ENCODE measurements at places on chromosomes 6 and 20.

DNA sequence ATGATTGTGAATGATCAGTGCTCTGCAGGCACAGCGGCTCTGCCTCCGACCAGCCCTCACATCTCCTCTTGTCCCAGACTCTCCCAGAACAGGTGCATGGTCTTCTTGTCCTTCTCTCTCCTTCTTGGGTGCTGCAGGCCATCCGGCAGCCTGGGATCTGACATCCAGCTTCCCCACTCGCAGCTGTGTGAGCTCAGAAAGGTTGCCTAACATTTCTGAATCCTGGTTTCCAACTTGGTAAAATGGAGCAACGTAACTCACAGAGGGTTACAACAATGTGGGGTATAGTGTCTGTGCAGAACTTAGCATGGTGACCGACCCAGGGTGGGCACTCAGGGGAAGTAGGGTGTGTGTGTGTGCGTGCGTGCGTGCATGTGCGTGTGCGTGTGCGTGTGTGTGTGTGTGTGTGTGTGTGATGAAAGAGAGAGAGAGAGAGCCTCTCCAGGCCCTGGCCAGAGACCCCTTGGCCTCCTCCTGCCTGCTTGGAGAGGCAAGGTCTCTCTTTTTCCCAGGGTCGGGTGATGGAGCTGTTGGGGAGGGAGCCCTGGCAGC, 110.1 kb downstream of the SNX5 start:
- no peak for DNase-seq

GRCh38 chr6:164069350-164069990, 655.0 kb downstream of the QKI start:
- no peak for DNase-seq

DNA sequence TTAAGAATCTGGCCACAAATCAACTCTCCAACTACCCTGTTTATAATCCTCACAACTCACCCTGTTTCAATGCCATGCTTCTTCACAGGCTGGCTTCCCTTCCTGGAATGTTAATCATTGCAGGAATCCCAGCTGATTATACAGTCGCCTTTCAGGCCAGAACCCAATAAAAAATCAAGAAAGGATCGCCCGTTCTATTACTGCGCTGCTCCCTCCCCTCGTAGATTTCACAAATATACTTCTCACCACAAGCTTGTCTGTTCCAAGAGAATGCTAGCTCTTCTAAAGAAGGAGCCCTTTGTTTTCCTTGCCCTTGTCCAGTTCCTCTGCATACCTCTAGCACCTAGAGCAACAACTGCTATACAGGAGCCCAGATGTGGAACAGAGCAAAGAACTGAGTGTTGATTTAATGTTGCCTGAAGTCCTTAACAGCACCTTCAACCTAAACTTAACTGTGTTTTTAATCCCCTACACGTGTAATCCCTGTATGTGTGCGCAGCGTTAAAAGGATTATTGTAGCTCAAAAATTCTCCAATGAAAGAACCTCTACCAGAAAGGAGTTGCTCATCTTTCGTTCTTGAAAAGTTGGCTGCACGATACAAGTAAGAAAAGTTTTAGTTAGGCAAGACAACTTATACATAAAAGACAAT, 988 bp downstream of the ECHDC1 start:
- DNase-seq, result no peak

DNA sequence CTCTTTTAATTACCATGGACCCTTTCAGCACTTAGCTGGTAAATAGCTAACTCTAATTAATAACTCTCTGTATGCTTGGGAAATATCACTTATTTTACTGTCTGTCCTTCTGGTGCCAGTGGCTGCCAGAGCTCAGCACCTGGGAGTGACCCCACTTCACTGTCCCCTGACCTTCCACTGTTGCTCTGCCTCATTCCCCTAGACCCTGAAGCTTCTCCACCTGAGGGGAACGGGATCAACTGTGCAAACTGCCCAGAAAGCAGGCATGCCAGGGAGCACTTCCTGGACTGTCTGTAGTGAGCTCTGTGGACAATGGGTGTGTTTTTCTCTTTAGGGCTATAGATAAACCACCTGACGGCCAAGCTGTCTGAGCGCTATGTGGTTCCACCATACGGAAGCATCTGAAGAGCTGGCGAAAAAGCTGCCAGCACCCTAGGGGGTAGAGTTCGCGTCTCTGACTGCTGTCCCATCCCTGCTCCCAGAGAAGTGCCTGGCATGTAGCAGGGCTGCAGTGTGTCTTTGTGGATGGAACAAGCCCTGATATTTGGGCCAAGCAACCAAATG, 106.3 kb upstream of the FOXA2 start:
- no peak for DNase-seq

DNA sequence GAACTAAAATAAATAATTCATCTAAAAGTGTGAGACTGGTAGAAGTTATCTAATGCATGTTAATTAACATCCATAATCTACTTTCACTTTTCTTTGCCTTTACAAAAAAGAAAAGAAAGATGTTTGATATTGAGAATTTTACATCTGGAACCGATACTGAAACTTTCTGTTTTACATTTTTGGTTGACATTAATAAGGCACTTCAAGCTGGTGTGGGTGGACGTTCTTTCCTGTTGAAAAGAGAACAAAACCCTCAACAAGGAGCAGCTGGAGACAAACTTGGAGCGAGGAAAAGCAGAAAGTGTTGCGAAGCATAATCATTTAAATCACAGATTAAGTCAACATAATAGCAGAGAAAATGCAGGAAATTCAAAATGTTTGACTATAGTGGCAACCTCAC, 575.2 kb upstream of the ADGRB3 start:
- no peak for DNase-seq

DNA sequence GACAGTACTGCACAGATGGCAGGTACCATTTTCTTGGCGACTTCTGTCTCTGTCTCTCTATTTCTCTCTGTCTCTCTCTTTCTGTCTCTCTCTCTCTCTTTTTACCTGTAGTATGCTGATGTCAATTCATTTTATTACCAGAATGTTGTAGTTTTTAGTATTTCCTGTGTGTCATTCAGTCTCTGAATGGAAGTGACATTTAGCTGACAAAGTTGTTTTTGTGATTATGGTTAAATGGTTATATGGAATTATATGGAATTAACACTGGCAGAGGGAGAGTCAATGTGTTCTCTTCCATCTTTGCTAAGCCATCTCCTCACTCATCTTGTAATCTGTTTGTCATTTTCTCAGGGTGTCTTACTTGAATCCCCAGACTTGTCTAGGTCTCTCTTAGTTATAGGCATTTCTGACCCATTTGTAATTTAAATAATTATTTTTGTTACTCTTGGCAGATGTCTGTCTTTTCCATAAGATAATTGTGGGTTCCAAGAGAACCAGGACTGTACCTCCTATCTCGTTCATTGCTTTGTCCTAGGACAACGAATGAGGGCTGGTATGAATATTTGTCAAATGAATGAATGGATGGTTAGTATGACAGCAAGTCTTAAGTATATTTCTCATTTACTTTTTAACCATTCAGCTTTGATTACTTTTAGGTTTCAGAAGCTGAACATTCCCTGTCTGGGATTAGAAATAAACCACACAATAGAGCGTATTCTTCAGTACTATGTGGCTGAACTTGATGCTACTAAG, 64.4 kb downstream of the DNAH8 start:
- no peak for DNase-seq

DNA sequence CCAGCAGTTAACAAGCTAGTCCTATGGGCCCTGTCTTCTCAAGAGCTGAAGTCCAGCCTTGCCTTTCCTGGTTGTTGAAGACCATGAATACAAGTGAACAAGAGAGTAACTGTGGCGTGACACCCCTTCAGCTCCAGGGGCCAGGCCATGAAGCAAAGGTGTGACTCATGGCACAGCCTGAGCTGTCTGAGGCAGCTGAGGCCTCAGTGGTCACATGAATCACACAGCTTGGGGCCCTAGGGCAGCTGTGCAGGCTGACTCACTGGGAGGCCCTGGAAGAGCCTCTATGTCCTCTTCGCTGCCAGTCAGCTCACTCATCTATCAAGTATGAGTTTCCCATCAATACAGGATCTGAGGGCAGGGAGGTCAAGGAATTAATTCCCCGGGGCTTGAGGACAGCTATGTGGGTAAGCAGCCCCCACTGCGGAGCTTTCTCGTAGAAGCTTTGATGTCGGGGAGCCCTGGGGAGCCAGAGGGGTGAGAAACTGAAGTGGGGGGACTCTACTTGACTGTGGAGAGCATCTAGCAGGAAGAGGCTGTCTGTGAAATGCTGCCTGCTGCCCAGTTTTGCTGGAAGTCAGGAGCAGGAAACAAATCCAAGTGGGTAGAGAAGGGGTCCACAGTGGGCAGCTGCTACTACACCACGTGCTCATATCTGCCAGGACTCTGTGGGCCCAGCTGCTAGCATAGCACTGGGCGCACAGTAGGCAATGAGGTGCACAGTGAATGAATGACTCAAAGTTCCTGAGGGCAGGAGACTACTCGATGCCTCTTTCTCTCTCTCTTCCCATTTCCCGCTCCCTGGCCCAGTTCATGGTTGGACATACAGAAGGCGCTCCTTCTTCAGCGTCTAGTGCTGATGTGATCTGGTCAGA, 13.7 kb upstream of the FAM83C start:
- peak; percentile 97 for DNase-seq

DNA sequence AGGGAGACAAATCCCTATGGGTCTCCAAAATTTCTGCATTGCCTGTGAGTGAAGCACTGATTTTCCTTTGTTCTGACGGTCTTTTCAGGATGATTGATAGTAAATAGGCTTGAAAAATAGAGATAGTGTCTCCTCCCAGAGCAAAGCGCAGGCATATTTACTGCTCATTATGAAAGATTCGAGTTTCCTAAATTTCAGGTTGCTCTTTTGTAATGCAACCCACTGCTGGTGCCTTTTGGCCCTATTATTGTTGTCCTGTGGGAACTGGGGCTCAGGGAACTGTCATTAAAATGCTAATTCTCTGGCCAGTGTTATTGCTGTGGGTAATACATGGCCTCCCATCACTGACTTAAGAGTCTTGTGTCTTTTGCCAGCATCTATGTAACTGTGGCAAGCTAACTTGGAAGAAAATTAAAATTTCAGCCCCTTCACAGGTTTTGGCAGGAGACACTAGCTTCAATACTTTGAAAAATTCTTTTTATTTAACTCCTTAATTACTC, 754.1 kb upstream of the MAP3K7 start:
- DNase-seq, result no peak

DNA sequence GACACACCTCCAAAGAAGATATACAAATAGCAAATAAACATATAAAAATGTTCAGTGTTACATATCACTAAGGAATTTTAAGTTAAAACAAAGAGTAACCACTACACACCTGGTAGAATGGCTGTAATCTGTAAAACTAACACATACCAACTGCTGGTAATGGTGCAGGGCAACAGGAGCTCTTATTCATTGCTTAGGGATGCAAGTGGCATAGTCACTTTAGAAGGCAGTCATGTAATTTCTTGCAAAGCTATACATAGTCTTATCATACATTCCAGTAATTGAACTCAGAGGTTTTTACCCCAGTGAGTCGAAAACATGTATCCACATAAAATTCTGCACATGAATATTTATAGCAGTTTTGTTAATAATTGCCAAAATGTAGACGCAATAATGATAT, 906.8 kb upstream of the CITED2 start:
- DNase-seq, result no peak

GRCh38 chr6:49257549-49257948, 205.5 kb downstream of the MMUT start:
- DNase-seq, result no peak

DNA sequence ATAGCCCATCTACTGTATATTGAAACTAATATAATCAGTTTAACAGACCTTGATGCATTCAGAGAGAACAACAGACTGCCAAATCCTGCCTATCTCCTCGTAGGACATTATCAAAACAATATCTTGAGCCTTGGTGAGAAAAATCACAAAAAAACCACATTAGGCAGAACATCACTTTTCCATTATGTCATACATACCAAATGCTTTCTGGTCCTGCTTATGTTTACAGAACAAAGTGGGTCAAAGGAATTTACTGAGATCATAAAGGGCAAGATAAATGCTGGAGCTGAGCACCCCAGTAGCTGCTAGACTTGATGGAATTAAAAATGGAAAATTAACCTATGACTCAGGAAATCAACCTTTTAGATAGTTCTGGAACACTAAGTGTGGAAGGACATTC, 195.3 kb upstream of the KCNK16 start:
- DNase-seq, result no peak

DNA sequence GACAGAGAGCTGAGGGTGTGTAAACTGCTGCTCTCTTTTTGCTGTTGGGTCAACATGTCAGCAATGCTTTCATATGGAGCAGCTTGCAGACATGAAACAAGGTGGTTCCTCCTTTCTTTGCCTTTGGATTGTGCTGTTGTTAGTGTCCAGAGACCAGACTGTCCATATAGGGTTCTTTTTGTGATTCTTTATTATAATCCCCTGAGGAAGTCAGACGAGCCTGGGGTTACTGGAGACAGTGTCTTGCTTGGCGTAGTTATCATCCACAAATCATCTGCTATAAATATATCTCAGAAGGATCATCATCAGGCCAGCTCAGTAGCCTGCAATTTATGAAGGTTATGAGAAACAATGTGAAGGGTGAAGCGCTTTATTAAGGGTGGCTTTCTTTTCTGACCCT, 2.3 kb upstream of the ADGRB3 start:
- no peak for DNase-seq

GRCh38 chr20:57548177-57549058, 12.5 kb upstream of the PCK1 start:
- DNase-seq, result no peak

DNA sequence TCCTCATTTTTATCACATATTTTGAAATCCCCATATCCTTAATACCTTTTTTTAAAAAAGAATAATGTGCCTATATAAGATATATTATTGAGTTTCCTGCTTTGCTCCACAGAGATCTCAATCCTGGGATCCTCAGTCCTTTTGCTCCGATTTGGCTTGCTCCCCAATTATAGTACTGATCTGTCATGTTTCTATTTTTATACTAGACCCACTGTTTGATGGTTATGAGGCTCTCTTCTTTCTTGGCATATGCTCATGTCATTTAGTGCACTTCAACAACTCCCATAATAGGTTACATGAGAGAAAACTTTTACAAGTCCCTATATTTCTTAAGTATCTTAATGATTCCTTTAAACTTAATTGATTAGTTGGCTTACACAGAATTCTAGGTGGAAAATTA, 958.5 kb upstream of the EPHA7 start:
- DNase-seq, result no peak

DNA sequence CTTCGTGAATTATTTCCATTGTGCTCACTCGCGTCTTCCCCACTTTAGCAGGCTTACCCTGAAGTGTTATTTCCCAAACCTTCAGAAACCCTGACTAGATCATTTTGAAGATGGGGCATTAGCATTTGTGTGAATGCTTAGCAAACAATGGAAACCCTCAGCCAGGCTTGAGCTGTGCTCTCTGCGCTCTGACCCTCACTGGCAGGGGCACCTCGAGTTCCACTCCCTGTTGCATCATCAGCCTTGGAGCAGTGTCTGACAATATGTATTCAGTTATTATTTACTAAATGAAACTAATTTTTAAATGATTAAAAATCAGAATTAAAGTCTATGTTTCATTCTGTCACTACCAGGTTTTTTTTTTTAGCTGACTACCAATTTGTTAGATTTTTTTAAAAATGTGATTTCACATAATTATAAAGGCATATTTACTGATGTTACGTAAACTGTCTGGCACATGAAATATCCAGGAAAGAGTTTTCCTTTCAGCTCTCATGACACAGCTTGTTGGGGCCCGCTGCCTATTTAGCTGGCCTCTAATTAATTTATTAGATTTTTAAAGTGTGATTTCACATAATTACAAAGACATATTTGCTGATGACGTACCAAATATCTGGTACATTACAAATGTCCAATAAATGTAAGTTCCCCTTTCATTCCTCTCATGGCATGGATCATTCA, 155.2 kb downstream of the PACRG start:
- DNase-seq, result no peak

GRCh38 chr6:121697921-121698320, 262.5 kb downstream of the GJA1 start:
- DNase-seq, result no peak

GRCh38 chr20:4546342-4546741, 175.4 kb upstream of the PRND start:
- no peak for DNase-seq

- no peak for DNase-seq
These were observed 142.2 kb downstream of the NFATC2 start for GRCh38 chr20:51400051-51400926.
